ENCODE measurements at places on chromosomes 4 and X.

GRCh38 chrX:116694046-116694445 lies 231.3 kb upstream of the CT83 start:
- no peak for DNase-seq

DNA sequence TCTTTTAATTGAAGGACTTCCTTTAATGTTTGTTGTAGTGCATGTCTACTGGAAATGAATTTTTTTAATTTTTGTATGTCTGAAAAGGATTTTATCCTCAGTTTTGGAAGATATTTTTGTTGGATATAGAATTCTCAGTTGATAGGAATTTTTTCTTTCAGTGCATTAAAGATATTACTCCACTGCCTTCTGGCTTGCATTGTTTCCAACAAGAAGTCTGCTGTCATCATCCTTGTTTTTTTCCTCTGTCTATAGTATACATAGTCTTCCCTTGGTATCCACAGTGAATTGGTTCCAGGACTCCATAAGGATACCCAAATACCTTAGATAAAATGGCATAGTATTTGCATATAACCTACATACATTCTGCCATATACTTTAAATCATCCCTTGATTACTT lies 33.5 kb downstream of the SCD5 start:
- no peak for DNase-seq

GRCh38 chrX:18426004-18426320 lies 554 bp downstream of the CDKL5 start:
- DNase-seq: no peak

- DNase-seq: no peak
Observed at GRCh38 chr4:152289941-152290340, 246.0 kb downstream of the FBXW7 start.

- no peak for DNase-seq
Observed at GRCh38 chrX:40749681-40750494, 14.5 kb upstream of the MED14 start.

DNA sequence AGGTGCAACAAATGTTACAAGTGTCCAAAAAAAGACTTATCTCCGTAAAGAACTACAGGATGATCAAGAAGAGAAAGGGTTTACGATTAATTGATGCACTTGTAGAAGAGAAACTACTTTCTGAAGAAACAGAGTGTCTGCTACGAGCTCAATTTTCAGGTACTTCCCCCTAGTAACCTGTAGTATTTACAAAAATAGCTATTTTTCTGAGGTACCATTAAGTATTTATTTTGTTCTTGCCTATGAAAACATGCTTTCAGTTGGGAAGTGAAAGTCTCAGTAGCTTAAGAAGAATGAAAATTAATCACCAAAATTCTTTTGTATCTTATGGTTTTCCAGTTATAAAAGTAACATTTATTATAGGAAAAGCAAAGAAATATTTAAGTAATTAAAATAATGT lies 5.9 kb downstream of the THAP9 start:
- DNase-seq: no peak

- no peak for DNase-seq
Observed at GRCh38 chrX:130174045-130174704, 2.4 kb downstream of the RAB33A start.

GRCh38 chr4:105666693-105667092 lies 41.8 kb downstream of the INTS12 start:
- DNase-seq: no peak

DNA sequence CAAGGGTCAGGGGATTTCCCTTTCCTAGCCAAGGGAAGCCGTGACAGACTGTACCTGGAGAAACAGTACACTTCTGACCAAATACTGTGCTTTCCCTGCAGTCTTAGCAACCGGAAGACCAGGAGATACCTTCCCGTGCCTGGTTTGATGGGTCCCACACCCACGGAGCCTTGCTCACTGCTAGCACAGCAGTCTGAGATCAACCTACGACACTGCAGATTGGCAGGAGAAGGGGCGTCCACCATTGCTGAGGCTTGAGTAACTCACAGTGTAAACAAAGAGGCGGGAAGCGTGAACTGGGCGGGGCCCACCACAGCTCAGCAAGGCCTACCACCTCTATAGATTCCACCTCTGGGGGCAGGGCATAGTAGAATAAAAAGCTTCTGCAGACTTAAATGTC lies 48.7 kb upstream of the SRD5A3 start:
- DNase-seq: no peak

DNA sequence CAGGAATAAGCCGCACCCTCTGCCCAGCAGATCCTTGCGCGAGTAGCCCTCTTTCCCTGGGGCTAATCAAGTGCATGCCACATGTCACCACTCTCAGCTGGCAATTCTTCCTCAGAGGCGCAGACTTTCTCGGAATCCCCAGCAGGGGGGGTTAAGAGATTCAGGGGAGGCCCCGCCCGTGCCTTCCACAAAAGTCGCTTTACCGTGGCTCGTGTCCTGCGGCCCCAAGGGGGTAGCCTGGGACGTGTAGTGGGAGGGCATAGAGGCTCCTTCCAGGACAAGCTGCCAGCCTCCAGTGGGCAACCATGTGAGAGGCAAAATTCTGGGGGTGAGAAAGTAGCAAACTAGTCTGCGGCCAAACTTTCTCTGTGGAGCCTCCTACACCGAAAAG lies 652 bp downstream of the SRPX start:
- DNase-seq: no peak

DNA sequence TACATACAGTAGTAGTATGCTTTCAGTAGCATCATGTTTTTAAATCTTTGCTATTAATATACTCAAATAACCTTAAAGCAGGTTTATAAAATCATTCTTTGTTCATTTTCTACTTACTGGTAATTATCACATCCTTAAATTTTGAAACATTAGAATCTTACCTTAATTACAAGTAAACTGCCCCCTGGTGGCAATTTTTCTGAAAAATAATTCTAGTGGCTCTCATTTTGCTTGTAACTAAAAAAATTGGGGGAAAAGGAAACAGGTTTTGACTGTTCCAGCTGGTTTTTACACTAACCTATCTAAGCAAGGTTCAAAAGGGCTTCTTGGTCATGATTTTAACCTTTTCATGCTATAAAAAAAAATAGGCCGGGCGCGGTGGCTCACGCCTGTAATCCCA lies 18.5 kb upstream of the DCAF4L1 start:
- DNase-seq: no peak

- no peak for DNase-seq
Observed at GRCh38 chr4:56123051-56123450, 174.3 kb downstream of the CEP135 start.

DNA sequence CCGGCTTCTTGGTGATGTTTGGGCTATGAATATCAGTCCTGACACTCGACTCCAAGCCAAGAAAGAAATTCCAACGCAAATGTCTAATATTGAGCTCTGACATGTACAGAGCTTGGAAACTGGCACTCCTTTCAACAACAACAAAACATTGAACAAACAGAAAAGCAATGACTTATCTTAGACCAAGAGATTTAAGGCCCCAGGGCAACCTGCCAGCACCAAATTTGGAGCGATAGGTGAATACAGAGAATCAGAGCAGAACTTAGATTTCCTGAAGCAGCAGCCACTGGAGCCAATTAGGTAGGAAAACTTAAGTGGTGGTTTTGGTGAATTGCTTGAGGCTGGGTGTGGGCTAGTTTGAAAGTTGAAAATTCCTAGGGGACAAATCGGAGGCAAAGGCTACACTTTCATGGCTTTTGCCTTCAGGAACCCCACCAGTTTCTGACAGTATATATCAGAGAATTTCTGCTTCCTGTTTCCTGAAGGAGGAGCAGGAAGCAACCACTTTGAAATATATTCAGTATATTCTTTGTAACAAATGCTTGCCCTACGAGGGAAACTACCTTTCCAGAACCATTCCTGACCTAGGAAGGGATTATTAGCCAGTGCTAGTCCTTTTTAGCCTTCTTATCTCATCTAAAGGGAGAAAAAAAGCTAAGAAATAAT lies 10.1 kb upstream of the FMR1 start:
- no peak for DNase-seq

DNA sequence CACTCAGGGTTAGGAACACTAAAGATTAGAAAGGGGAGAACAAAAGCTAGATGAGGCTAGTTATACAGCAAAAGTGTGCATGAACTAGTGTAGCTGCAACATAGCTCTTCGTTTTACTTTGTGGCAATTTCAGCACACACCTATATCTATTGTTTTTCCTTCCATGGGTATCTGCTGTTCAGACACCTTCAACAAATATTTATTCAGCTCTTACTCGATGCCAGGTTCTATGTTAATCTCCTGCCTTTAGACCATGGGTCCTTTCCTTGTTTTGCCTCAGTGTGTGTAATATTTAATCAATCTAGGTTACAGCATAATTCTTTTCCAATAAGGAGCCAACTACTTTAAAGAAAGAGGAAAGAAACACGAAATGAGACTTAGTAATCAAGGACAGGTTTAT lies 10.4 kb upstream of the FAM9A start:
- DNase-seq: no peak

- DNase-seq: no peak
Observed at GRCh38 chr4:60911127-60911526, 289.0 kb upstream of the ADGRL3 start.

DNA sequence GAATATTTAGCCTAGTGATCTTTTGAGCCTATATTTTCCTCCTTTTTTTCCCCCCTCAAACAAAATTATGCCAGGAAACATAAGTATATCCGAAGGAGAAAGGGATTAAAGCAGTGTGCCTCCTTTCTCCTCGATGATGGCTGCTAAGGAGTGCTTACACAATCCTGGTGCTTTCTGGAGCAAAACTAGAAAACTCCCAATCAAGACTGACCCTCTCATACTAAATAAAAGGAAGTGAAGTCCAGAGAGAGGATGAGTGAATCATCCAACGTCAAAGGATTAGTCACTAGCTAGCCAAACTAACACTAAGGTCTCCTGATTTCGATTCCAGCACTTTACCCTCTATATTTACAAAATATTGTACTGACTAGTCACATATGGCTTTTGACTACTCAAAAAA lies 146.8 kb downstream of the PPP3CA start:
- no peak for DNase-seq

DNA sequence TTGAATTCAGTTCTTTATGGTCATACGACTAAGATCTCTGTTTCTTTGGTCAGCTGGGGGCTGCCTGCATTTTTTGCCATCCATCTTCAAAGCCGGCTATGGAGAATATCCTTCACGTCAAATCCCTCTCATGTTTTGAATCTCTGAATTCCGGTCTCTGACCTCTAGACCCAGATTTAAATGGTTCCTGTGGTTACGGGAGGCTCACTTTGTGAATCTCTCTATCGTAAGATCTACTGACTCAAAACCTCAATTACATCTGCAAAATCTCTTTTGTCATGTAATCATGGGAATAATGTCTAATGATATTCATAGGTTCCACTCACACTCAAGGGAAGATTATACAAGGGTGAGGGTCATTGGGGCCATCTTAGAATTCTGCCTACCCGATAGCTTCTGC lies 5.7 kb upstream of the MPC1L start:
- no peak for DNase-seq

- no peak for DNase-seq
Observed at GRCh38 chrX:129845616-129846190, 2.0 kb upstream of the ZDHHC9 start.

DNA sequence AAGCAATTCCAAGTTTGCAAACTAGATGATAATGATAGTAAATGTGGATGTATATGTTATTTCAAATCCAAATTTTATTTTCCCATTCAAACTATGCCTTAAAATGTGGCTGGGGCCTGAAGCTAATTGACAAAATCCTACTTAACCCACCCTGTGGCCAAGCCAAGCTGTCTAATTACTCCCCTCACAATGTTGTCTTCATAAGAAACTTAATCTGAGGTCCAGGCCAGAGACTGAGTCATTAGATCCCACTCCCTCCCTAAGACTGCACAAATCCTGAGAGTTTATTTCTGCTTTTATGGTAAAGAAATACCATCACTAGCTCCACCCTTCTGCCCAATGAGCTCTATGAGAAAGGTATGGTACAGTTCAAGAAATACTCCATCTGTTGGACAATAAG lies 16.6 kb downstream of the SMPX start:
- DNase-seq: no peak

DNA sequence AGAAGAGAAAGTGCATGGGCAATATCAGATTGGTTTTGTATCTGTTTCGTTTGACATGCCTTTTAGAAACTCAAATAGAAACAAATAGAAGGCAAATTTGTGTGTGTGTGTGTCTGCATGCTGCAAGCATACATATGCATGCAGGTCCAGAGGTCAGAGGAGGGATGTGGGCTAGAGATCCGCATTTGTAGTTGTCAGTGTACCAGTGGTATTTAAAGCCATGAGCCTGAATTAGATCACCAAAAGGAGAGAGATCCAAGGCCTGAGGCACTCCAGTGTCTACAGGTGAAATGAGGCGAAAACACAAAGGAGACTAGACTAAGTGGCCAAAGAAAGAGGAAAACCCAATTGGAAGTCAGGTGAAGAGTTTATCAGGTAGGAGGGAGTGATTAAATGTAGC lies 106.7 kb downstream of the CORIN start:
- DNase-seq: no peak

DNA sequence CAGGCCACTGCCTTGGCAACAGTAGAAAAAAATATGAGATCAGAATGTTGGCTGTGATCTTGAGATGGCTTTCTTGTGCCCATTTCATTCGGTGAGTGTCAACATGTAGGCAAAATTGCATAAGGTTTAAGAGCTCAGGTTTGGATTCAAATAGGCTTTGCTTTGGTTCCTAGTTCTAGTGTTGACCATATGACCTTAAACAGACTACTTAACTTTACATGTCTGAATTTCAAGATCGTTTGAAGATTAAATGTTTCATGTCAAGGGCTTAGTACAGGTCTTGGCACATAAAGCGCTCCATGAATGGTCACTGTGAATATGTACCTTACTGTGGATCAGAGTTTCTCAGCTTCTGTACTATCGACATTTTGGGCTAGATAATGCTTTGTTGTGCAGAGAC lies 204.2 kb downstream of the MGST2 start:
- DNase-seq: no peak

DNA sequence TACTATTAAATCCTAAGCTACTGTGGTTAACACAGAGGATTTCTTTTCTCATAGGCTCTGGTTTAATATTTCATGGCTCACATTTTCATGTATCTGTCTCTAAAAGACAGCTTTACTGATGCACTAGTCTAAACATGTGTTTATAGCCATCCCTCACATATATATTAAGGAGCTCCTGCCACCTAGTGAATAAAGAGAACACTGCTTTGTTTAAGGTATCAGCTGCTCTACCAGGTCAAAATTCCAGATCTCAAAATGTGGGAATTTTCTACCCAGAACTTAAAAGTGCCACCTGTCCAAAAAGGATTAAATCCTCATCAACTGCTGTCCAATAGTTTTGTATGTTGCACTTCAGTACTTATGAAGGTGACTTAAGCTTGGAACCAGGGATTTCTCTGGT lies 188.5 kb upstream of the TEX13C start:
- DNase-seq: no peak

DNA sequence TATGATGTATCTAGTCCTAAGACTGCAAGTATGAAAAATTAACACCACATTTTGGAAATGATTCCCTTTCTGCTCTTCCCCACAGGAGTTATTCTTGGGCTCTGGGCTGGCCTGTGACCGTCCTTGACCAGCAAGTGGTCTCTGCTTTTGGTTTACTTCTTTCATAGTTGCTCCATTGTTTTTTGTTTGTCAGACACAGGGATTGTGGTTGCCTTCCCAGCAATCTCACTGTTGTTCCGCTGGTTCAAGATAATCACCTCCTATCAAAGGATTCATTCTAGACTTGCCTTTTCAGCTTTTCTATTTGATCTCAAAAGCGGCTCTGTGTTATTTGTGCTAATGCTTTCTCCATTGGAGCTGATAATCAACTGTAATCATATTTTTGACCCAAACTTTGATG lies 218.8 kb downstream of the MGST2 start:
- DNase-seq: no peak

Data from activated CD8-positive, alpha-beta memory T cell treated with anti-CD3 and anti-CD28 coated beads for 1 hour (primary cell).